Dermis blood vessel endothelial cell (primary cell): ENCODE measurements at places on chromosomes 6 and 20. TPM values are rescaled to one million over a fixed set of nuclear protein-coding genes. Genes with fewer than 3 reads are reported as not detected.

DNA sequence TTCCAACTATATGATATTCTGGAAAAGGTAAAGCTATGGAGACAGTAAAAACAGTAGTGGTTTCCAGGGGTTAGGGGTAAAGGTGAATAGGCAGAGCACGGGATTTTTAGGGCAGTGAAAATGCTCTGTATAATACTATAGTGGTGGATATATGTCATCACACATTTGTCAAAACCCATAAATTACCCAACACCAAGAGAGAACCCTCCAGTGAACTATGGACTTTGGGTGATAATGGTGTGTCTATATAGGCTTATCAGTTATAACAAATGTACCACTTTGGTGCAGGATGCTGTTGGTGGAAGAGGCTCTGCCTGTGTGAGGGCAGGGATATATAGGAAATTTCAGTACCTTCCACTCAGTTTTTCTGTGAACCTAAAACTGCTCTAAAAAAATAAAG is 149.9 kb downstream of the GPX5 start:
- DNase-seq: no peak

IP6K3 gene
- total RNA-seq: under 0.01 and 0.05 TPM in 2 replicates

- peak; percentile 66 for DNase-seq
Measured at GRCh38 chr6:100719883-100720682, 161.0 kb downstream of the ASCC3 start.

GRCh38 chr20:57092112-57092899 is 174.1 kb downstream of the BMP7 start:
- peak; percentile 73 for DNase-seq

TSPO2 gene
- not detected in 2 replicates for total RNA-seq

RRAGD gene
- 0.51 and 1.2 TPM in 2 replicates for total RNA-seq

FRK gene
- total RNA-seq: 0.05 and 0.17 TPM in 2 replicates

- no peak for DNase-seq
Measured at GRCh38 chr20:63664143-63664851, 6.2 kb downstream of the RTEL1 start.

DNA sequence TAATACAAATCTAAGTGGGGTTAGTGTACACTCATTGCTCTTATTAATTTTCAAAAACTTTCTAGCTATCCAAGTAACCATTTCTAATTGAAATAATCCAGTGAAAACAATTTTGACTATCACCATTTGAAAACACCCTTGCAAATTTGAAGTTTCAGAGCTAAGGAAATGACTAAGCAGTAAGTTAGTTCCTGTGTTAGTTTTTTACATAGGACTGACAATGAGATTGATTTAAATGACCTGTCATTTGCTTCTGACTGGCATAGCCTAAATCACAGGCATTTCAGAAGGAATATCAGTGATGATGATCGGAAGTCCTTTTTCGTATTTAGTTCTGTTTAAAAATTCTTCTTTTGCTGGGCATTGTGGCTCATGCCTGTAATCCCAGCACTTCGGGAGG is 27.0 kb downstream of the STK4 start:
- DNase-seq: peak; percentile 78

F13A1 gene
- total RNA-seq: not detected in 2 replicates

GRCh38 chr6:39684790-39685488 is 40.3 kb downstream of the KIF6 start:
- no peak for DNase-seq

DNA sequence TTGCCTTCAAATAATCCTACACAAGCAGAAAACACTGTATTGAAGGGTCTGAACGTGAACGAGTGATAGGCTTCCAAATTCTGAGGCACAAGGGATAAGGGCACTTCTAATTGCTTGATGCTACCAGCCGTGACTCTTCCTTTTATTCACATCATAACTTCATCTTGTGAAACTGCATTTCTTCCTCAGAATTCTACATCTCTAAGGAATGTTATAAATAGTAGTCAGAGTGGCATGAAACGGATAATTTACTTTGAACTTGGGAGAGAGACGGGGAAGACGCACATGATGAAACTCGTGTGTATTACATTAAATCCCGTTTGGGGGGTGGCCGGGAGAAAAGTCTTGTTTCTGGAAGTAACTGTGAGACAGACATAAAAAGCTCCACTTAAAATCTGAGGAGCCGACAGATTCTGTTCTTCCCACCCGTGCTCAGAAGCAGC is 754 bp downstream of the HDDC2 start:
- DNase-seq: peak; percentile 14

FOXS1 gene
- 0.09 TPM in 1 of 2 replicates, not detected in the other for total RNA-seq

- no peak for DNase-seq
Measured at GRCh38 chr20:45008521-45009049, 42.3 kb downstream of the STK4 start.

OR12D3 gene
- total RNA-seq: not detected in 2 replicates

- DNase-seq: no peak
Measured at GRCh38 chr6:71727632-71728294, 158.6 kb upstream of the RIMS1 start.

TCEA2 gene
- 35.8 and 45.9 TPM in 2 replicates for total RNA-seq

DNA sequence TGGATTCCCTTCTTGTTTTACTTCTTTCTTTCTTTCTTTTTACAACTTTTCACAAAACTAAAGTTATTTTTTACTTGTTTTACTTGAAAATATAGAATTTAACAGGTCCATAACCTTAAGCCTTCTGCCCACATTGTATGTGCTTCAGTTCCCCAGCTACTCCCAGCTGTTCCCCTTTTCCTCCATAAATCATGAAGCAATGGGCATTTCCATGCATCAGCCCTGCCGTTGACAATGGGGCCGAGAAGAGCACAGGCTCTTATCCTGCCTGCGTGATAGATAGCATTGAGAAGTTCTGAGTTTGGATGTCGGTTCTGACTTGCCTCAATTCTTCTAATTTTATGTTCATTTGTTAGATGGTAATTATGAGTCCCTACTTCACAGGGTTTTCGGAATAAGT is 583.8 kb downstream of the CDH26 start:
- DNase-seq: no peak

CDC25B gene
- 28.8 and 91.1 TPM in 2 replicates for total RNA-seq

DNA sequence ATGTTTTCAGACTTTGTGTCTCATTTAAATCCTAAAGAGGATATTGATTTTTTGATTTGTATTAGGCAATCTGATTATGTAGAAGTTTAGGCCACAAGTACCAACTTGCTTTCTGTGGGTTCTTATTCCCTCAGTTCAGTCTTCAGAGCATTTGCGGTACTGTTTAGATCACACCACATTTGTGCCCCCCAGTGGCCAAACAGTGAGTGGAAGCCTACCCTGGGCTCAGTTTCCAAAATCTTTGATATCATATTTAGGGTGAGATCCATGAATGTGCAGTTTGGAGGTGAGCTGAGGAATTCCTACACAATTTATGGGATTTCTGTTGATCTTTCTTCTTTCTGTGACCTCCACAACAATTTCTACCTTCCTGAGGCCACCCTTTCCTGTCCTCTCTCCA is 92.3 kb upstream of the FUT9 start:
- no peak for DNase-seq
